ENCODE measurements at places on chromosomes 2 and 18. TPM values are rescaled to one million over a fixed set of nuclear protein-coding genes. Genes with fewer than 3 reads are reported as not detected.

Gene GALNT14
- total RNA-seq = 3.1 TPM

- no peaks in the 10 kb centered on the region for H3K27me3 ChIP-seq
- H3K36me3 ChIP-seq = no peaks in the 10 kb centered on the region
- H3K27ac ChIP-seq = no peak overlapping the region
- no peaks in the 10 kb centered on the region for H3K4me1 ChIP-seq
- no peak for DNase-seq
- H3K4me3 ChIP-seq = no peak overlapping the region
Measured at GRCh38 chr2:236131073-236131692, 37.0 kb downstream of the GBX2 start.

DNA sequence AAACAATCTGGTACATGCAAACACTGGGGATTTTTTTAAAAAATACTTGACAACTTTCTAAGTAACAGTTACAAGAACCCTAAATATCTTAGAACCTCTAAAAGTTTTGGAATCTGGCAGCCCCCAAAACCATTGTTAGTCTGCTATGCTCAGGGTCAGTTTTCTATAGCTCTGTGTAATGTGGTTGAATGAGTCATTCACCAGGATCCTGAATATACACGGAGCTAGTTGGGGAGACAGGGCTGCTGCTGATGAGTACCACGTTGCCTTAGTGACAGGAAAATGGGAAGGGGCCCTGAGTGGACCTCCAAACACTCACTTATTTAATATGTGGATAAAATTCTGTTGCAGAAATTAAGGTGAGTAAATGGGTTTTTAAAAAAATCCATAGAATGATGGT is 36.9 kb upstream of the TANC1 start:
- H3K27me3 ChIP-seq = no peaks in the 10 kb centered on the region
- DNase-seq = no peak
- H3K4me3 ChIP-seq = no peak overlapping the region
- H3K36me3 ChIP-seq = no peaks in the 10 kb centered on the region
- no peak overlapping the region for H3K27ac ChIP-seq

- H3K36me3 ChIP-seq = no peaks in the 10 kb centered on the region
- H3K27me3 ChIP-seq = no peaks in the 10 kb centered on the region
- no peak overlapping the region for H3K27ac ChIP-seq
- no peak for DNase-seq
- 0 out of 2 replicates have a peak, but pooled peaks cover 9% of the 10 kb centered on the region for H3K4me1 ChIP-seq
Measured at GRCh38 chr2:158103411-158104012, 1.8 kb downstream of the UPP2 start.

- H3K27me3 ChIP-seq = no peaks in the 10 kb centered on the region
- H3K27ac ChIP-seq = no peak overlapping the region
- H3K4me3 ChIP-seq = no peak overlapping the region
- H3K4me1 ChIP-seq = no peaks in the 10 kb centered on the region
- H3K36me3 ChIP-seq = no peaks in the 10 kb centered on the region
Measured at GRCh38 chr2:164800572-164800971, 41.1 kb downstream of the COBLL1 start.

All from PC-9 (cell line).